ENCODE measurements at places on chromosomes 13 and 19.
A peak's percentile ranks its signal among the peaks of the same experiment; 100 is the strongest.

DNA sequence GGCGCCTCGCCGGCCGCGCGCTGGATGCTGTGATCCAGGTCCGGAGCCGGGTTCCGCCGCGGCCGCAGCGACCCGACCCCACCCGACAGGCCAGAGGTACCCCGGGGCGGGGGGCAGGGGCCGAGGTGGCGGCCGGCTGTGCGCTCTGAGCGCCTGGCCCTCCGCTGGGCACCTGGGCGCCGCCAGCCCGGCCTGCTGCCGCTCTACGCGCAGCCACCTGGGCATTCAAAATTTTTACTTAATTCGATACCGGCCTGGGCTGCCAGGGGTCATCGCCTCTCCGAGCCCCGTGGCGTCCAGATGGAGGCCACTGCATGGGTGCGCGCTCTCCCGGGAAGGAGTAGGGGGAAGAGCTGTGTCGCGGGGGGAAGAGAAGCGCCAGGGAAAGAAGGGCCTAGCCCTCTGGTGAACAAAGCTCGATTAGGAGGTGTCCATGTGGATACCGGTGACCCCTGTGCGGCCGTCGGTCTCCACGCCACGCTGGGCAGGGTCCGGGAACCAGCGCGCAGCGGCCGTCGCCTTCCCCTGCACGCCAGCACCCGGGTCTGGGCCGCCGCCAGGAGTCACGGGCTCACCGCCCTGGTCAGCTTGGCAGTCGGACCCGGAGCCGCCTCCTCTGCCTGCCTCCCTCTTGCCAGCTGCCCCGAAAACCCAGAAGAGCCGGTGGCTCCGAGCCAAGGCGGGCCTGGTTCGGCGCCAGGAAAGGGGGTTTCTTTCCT, 666 bp downstream of the BIVM start:
- peak; percentile 68 for DNase-seq

- peak; percentile 53 for DNase-seq
Observed at GRCh38 chr13:44249431-44249836, 124.2 kb upstream of the SERP2 start.

DNA sequence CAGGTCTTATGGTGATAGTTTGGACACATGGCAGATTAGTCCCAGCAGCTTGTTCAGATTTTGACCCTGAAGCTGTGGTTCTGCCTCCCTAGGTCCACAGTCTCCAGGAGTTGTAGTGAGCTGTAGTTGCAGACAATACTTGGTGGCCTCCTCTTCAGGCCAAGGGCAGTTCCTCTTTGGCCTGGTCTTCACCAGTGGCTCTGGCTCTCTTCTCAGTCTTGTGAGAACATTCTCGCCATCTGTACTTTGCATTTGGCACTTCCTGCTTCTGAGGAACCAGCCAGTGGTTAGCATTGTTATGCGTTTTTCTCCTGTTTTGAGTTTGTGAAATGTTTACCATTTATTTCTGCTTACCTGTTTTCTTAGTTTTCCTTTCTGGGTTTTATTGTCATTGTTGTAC, 40.7 kb downstream of the PCCA start:
- no peak for DNase-seq

DNA sequence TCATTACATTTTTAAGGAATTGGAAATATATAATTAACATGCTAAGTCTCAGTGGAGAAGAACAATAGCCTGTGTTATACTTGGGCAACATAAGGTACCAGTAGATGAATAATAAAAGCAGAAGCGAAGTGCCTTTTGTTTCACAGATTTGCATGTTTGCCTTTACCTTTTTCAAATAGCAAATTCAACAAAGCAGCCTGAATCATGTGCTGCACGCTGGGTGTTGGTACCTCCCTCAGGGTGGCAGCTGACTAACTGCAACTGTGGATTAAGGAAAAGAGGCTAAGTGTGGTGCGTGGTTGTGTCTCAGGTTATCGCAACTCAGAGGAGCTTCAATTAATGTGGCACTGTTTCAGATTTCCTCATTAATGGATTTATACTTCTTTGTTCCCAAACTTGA, 189.0 kb downstream of the LMO7 start:
- no peak for DNase-seq

DNA sequence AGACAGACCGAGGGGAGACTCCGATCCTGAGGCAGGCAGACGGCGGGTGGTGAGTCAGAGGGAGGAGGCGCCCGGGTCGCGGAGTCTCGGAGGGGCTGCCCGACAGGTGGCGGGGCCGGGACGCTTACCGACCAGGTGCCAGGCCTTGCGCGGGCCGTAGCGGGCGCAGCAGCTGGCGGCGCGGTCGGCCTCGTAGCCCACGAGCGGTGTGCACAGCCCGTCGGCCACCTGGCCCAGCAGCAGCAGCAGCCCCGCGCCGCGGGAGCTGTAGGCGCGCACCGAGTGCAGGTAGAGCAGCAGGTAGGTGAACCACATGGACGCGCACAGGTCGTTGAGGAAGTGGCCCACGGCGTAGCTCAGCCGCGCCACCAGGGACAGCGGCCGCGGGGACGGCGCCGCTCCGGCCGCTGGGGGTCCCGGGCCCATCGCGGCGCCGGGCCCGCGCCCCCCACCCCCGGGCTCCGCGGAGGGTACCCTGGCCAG, 367 bp downstream of the MFSD12 start:
- peak; percentile 62 for DNase-seq

- no peak for DNase-seq
Observed at GRCh38 chr19:1017115-1017905, 3.6 kb downstream of the TMEM259 start.

GRCh38 chr13:30900436-30900835, 5.6 kb upstream of the MEDAG start:
- DNase-seq = no peak

GRCh38 chr13:101739382-101740178, 287.1 kb downstream of the ITGBL1 start:
- no peak for DNase-seq

DNA sequence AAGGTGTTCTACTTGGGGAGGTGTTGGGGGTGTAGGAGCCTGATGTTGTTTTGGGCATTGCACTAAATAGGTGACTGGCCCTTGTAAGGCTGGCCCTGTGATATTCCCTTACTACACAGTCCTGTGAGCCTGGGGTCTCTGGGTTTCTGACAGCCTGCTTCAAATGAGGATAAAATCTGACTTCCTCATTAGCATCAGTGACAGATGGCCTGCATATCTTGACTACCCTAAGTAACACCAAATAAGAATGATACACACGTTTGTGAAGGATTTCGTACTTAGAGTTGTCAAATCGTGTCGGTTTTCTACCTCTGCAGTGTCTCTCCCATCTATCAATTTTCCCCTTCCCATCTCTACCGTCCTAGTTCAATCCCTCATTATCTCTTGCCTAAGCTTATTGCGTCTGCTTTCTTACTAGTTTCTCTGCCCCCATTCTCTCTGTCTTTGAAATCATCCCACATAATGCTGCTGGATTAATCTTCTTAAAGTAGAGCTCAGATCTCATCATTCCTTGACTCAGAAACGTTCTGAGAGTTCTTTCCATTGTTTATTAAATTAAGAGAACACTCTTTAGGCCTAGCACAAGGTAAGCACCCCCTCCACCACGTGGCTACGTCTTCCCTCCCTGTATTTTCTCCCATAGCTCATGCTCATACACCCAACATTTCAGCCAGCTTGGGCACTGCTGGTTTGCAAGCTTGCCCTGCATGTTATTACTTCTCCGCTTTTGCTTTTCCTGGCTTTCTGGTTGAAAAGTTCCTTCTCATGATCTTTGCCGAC, 26.2 kb upstream of the CNMD start:
- DNase-seq = no peak

DNA sequence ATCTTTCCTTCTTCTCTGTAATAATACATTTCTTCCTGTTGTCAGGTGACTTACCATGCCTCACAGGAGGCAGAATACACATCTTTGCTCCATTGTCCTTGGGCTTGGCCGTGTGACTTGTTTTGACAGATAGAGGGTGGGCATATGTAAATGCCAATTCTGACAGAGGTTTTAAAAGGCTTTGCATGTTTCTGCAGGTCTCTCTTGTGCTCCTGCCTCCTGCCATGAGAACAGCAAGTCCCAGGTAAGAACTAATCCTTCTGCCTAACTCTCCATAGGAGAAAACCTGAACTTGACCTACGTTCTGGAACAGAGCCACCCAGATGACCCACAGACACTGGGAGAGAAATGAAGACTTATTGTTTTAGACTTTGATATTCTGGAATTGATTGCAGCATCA, 88.7 kb upstream of the TNFSF11 start:
- no peak for DNase-seq

DNA sequence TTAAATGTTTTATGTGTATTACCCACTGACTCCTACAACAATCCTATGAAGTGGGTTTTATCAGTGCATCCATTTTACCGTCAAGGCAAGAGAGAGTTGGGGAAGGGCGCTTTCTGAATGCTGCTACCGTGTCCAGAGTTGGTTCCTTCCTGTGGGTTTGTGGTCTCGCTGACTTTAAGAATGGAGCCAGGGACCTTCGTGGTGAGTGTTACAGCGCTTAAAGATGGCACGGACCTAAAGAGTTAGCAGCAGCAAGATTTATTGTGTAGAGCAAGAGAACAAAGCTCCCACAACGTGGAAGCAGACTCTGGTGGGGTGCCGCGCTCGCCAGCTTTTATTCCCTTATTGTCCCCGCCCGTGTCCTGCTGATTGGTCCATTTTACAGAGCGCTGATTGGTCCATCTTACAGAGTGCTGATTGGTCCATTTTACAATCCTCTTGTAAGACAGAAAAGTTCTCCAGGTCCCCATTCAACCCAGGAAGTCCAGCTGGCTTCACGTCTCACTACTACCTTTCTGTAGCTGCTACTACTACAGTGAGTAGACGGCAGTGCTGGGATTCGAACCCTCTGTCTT, 6.1 kb downstream of the OSCAR start:
- no peak for DNase-seq

GRCh38 chr13:45207319-45207718, 6.5 kb upstream of the KCTD4 start:
- no peak for DNase-seq

DNA sequence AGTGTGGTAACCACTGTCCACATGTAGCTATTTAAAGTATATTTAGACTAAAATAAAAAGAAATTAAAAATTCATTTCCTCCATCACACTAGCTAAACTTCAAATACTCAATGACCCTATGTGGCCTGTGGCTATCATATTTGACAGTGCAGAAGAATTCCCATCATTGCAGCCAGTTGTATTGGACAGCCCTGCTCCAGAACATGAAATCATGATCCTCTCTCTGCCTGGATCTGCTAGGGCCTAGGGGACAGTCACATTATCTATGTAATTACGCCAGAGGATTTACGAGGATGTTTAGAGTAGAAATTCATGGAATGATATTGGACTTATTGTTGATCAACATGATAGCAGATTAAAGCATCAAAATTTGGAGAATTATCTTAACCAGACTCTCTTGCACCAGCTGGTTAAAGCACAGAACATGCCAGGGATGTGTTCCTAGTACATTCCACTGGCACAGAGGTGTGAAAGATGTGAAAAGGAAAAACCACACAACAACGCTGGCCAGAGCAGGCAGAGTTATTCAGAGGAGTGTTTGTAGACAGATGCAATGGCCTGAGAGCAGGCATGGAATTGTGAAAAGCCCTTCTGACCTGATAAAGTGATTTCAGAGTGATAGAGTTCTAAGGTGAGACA, 108.9 kb upstream of the STARD13 start:
- DNase-seq = no peak

- no peak for DNase-seq
Observed at GRCh38 chr13:106690779-106691178, 122.8 kb upstream of the ARGLU1 start.

DNA sequence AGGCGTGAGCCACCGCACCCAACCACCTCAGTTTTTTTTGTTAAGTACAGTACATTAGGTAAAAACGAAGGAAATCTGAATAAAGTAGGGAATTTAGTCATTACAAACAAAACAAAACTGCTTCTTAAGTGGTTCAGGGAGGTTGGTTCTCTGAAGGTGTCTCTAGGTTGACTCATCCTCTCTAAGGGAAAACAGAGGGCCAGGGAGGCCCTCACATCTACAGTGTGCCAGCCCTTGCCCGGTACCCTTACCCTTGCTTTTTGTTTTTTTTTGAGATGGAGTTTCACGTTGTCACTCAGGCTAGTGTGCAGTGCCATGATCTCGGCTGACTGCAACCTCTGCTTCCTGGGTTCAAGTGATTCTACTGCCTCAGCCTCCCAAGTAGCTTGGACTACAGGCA, 17.2 kb upstream of the JUND start:
- DNase-seq = no peak

DNA sequence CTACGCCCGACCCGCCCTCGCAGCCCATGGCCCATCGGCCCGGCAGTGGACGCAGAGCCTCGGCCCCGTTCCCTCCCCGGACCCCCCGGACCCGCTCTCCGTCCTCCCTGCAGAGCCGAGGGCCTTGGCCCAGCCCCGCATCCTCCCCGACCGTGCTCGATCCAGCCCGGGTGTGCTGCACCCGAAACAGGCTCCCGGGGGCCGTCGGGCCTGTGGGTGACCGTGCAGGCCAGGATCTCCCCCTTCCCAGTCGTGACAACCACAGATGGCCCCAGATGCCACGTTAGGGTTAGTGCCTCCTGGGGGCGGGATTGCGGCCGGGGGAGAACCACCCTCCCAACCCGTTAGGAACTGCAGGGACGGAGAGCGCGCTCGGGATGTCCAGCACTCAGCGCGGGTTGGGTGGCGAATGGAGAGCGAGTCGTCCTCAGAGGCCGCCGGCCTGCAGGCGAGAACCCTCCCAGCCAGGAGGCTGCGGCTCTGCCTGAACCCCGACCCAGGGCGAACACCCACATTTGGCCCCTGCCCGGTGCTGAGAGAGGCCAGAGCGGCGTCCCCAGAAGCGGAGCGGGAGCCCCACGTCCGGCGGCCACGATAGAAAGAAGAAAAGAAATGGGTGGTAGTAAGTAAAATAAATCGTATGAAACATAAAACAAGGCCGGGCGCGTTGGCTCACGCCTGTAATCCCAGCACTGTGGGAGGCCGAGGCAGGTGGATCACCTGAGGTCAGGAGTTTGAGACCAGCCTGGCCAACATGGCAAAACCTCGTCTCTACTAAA, 6.7 kb upstream of the MADCAM1 start:
- peak; percentile 67 for DNase-seq

GRCh38 chr13:102933122-102933521, 87.3 kb downstream of the ERCC5 start:
- no peak for DNase-seq

DNA sequence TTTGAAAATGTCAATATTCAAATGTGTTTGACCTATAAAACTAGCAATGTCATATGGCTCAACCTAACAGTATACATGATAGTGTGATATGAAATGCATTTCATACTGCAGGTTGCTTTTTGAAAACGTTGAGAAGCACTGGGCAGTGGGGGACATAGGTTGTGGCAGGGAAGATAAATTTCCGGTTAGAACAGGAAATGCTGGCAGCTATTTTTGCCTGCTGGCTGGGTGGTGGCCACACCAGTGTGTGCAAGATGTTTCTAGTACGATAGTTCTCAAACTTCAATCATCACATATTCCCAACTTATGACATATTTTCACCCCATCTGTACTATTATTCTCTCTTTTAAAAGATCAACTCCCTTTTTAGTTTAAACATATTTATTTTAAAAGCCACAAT, 17.2 kb downstream of the FXYD5 start:
- DNase-seq = no peak

- no peak for DNase-seq
Observed at GRCh38 chr13:46008631-46009030, 43.9 kb downstream of the ZC3H13 start.

- DNase-seq = no peak
Observed at GRCh38 chr13:97945342-97945741, 8.1 kb upstream of the IPO5 start.

Measured in ecto neural progenitor cell (in vitro differentiated cells).